ENCODE measurements at places on chromosomes 7 and 10. TPM values are rescaled to one million over a fixed set of nuclear protein-coding genes. Genes with fewer than 3 reads are reported as not detected.

DNA sequence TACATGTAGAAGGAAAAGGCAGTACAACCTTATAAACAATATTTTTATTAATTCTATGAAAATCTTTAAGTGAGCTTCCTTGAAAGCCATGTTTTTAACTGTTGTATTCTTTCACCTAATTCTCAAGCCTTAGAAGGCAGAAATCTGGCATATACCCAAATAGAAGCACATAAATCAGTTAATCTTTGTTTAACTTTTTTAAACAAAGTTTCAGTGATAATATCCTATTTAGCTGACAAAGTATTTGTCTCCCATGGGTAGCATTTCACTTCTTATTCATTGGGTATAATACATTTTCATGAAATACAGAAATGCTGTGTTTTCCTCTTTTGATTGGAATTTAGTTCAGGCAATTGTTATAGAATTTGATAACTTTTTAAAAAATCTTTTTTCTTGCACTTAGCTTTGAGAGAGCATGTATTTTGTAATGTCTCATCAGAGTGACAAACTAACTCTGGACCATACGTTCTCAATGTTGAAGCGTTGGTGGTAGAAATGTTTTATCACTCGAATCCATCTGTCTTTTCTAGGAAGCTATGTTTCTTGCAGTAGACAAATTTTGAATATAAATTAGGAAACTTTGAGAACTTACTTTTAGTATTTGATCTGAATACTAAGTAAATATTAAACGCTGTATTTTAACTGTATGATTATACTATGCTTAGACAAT is 78.1 kb downstream of the CREM start:
- DNase-seq, result no peak

GRCh38 chr7:91149341-91150246 is 114.6 kb upstream of the FZD1 start:
- DNase-seq, result no peak

DNA sequence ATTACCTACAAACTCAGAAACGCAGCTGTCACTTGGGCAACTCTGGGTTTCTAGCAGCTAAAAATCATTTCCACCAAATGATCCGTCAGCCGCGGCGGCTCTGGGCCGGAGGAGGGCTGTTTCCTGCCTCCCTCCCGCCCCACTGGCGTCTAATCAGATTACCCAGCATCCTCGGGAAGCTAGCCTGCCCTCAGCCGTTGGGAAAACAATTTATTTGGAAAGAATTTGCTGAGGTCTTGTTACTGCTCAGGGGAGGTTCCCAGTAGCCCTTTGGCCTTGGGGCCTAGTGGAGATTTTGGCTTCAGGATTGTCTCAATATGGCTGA is 65.0 kb upstream of the ADGRA1 start:
- DNase-seq, result no peak

DNA sequence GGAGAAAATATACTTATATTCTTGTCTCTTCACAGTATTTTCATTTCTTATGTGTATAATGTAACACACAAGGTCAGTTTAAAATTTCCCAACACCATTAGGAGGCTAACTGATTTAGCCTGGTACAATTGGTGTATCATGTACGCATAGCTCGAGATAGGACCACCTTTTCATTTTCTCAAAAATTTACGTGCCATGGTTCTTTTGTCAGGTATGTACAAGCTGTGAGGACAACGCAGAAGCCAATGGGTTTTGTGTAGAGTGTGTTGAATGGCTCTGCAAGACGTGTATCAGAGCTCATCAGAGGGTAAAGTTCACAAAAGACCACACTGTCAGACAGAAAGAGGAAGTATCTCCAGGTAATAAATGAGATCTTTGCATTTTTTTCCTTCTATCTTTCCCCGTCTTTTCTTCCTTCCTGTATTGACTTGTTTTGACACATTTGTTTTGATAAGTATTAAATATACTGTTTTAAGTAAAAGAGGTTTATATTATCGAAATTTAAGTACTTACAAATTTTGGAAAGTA is 55.0 kb downstream of the TRIM24 start:
- DNase-seq, result no peak

The NACAD gene
- total RNA-seq, result 11.2 TPM
